ENCODE measurements at places on chromosomes 7 and 10. TPM values are rescaled to one million over a fixed set of nuclear protein-coding genes. Genes with fewer than 3 reads are reported as not detected.

DNA sequence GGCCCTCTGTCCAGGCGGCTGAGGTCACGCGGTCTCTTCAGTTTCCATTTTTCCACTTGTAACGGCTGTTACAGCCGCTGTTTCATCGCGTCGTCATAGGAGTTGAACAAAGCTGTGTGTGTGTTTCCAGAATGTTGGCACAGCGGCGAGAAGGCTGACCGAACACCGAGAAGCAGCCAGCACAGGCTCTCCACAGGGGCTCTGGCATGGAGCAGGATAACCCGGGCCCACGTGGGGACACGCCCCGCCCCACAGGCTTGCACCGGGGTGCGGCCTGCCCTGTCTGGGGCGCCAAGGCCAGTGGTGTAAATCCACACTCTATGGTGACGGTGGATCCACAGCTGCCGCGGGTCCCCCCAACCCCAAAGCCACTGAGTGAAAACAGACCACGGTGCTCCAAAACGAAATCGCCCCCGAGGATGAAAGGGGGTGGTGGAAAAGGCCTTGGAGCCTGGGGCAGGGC lies 448.2 kb downstream of the DNAJB6 start:
- no peak for DNase-seq

DNA sequence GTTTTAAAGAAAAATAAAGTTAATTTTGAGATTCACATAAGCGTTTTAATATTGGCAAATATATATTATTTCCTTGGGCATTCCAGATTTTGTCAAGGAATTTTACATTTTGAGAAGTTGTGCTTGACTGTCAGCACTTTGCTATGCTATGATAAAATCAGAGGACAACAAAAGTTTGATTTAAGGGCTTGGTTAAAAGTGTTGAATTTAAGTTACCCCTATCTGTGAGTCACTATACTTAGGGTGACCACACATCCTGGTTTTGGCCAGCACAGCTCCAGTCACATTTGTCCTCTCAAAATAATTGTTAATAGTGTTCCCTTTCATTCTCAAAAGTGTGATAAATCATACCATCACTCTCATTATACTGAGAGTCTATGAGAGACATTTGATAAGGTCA lies 34.2 kb upstream of the ANK3 start:
- no peak for DNase-seq

DNA sequence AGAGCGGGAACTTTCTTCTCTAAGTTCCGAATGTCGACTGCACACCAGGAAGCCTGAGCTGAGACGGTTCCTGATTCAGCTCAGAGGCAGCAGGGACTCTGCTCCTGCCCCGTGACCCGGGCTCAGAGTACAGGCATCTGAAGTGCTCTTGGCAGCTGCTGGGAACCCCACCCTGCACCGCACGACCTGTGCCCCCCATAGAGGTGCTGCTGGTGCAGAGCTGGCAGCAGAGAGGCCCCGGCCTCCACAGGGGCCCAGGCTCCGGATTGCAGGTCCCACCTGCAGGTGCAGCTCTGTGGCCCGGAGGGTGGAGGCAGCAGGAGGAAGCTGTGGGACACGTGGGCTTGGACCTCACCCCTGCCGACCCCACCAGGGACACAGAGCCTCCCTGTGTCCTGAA lies 39.5 kb upstream of the ADGRA1 start:
- no peak for DNase-seq

DNA sequence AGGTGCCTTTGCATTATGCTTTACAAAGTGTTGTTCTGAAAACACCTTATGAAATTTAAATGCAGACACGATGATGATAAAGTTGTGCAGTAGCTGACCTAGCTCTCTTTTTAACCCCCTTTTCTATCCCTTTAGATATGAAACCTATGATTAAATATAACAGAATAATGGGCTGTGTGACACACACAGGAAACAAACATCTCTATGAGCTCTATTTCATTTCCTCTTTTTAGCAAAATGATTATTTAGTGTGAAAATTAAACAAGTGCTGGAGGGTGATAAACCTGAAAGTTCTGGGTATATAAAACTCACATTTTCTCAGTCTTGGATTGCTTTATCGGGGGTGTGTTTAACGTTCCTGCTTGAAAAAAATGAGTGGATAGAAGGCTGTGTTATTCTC lies 1310.5 kb upstream of the CELF2 start:
- DNase-seq = no peak

TRIM50 gene
- total RNA-seq = not detected

SOSTDC1 gene
- not detected for total RNA-seq

DNA sequence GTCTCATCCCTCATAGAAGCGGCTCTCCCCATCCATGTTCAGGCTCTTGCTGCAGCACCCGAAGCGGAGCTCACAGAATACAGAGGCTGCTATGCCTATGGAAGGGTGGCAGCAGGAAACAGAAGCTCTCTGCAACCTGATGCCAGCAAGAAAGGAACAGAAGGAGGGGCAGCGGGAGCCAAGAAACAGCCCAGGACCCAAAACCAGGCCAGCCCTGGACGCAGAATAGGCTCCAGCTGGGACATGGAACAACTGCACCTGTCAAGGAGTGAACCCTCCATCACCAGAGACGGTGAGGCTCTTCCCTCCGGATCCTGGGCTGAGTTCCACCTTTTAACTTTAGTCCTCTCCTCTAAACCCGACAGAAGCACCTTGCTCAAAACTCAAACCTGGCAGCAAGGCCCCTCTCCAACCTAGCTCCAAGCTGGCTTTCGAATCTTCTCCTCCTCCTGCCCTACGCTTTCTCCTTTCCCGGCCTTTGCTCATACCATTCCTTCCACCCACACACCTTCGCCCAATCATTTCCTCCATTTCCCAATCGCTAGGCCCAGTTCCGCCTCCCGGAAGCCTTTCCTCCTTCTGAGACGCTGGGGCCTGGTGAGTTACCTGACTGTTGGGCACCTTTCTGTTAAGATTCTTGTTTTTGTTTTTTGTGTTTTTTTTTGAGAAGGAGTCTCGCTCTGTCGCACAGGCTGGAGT lies 122.8 kb upstream of the ZNF92 start:
- DNase-seq = no peak

CYP2C19 gene
- not detected for total RNA-seq

NAT16 gene
- not detected for total RNA-seq
